NCI-H510A treated with DMSO at 0.1 percent for 48 hours (cell line): ENCODE measurements at places on chromosomes 6 and 20.

- no peak for DNase-seq
Measured at GRCh38 chr6:116291701-116292396, 12.1 kb upstream of the TSPYL1 start.

DNA sequence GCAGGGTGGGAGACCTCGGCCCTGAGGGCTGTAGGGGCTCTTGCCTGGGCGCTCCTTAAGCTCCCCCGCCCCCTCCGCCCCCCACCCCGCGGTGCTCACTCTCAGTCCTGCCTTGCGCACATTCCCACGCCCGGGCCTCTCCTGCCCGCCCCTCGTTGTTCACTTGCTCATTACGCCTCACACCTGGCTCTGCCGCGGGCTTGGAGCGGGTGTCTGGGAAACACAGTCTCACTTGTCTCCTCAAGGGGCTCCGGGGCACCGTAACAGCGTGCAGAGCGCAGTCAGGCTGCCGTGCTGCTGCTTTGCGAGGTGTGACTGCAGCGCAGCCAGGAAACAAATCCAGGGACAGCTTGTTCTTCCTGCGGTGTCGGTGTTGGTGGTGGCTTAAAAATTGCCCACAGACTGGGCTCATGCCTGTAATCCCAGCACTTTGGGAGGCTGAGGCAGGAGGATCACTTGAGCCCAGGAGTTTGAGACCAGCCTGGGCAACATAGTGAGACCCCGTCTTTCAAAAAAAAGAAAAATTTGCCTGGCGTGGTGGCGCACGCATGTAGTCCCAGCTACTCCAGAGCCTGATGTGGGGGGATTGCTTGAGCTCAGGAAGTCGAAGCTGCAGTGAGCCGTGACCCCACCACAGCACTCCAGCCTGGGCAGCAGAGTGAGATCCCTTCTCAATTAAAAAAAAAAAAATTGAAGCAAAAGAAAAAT lies 4.6 kb downstream of the NPBWR2 start:
- DNase-seq: peak; percentile 40

DNA sequence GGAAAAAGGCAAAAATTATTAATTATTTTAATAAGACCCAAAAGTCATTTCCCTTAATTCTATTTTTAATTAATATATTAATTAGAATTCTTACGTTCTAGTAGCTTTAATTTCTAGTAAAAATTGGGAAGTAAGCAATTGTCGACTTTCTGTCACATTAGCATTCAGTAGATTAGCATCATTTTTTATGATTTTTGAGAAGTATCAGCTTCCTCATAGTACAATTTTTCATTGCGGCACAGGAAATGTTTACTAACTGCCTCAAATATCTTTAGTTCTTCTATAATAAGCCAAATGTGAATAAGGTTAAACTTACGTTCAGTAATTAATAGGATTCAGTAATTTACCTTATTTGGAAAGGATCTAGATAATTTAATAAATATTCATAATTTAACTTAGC lies 687.4 kb downstream of the EPM2A start:
- DNase-seq: no peak

DNA sequence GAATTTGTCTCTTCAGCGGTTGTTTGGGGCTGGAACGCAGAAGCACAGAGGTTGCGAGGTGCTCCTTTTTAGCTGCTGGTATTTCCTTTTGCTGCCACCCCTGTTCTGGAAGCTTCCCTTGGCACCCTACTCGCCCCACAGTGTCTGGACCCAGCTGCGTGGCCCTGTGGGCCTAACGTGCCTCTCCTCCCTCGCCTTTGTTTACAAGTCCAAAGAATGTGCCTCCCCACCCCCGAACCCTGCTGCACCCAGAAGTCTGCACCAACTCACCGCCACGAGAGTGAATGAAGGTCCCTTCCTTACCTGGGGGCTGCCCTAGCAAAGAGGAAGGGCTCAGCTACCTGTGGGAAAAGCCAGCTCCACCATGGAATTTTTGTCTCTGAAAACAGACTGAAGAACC lies 139.7 kb upstream of the RPS6KA2 start:
- DNase-seq: no peak

- DNase-seq: no peak
Measured at GRCh38 chr6:114158411-114158810, 184.4 kb downstream of the HS3ST5 start.

GRCh38 chr6:84243240-84243639 lies 15.8 kb upstream of the CEP162 start:
- DNase-seq: no peak

- DNase-seq: no peak
Measured at GRCh38 chr6:63864061-63864460, 228.5 kb downstream of the PHF3 start.

DNA sequence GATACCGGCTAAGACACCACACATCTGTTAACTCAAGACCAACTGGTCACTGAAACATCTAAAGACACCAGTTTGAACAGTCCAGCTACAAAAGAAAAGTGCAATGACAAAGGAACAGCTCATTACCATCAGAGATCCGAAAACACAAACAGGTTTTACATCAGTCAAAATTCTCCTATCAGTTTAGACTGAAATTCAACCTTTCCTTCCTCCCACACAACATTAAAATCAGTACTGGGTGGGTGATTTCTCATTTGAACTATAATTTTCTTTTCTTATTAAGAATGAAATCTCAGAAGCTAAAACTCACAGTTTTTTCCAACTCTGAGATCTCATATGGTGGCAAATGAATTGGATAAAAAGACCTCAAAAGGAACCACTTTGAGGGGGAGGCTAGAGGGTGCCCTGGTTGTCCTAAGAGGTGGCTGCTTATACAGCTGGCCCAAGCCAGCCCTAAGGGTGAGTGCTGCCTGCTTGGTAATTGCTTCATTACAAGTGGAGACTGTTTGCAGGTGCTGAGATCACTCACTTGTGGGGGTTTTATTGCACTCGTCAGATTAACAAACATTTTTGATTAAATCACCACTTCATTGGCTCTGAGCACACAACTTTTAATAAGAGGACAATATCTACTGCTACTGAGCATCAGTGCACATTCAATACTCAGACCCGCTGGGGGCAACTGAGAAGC lies 4.3 kb downstream of the CCDC167 start:
- peak; percentile 75 for DNase-seq

DNA sequence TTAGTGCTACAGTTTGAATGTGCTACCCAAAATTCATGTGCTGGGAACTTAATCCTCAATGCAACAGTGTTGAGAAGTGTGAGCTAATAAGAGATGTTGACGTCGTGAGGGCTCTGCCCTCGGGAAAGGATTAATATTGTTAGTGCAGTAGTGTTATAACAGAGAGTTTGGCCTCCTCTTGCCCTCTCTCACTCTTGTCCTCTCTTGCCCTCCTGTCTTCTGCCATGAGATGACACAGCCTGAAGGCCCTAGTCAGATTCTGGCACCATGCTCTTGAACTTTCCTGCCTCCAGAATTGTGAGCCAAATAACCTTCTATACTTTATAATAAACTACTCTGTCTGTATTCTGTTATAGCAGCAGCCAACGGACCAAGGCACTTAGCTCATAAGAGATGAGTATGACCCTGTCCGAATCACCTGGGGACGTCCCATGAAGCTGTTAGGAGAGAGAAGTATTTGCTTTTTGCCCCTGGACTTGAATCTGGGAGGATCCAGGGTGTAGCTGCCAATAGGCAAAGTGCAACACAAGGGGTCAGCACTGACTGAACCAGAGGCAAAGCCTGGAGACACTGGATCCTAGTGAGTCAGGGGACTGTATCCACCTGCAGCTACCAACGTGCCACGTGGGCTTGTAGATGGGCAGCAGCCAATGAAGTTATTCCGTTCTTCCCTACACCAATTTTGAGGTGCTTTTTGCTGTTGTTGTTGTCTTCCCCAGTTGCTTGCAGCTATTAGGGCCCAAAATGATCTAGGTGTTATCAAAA lies 233.7 kb downstream of the THBS2 start:
- no peak for DNase-seq

GRCh38 chr6:36362551-36363370 lies 24.7 kb downstream of the ETV7 start:
- DNase-seq: no peak

DNA sequence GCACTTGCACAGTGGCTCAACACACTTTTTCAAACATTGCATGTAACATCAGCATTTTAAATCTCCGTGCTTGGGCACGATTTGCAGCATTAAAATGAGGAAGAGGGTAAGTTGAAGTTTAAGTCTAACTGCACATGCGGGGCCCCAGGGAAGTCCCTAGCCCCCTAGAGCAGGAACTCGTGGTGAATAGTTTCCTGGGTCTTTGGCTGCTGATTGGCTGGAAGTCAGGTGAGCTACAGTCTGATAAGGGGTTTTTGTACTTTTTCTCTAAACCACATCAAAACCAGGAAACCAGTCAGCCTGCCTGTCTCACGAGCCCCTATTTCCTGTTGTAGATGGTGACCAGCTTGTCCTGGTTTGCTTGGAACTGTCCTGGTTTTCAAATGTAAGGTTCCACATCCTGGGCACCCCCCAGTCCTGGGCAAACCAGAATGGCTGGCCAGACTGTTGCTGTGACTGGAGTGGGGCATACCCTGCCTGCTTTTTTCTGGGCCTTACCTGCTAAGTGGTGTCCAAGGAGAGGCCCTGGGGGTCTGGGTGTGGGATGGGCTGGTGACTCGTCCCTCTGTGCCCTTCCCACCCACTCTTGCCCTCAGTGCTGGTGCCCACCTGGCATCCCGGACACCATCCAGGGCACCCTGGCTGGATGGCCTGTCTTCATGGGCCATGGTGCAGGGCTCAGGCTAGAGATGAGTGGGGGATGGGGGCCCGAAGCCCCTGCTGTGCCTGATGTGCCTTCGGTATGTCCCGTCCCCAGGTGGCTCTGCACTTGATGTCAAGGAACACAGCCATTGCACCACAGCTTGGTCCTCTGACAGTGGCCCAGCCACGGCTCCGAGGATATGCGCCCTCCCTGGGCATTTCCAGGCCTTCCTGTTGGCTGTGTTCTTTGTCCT lies 31.8 kb downstream of the SUN5 start:
- DNase-seq: no peak

- no peak for DNase-seq
Measured at GRCh38 chr6:2741756-2742155, 9.0 kb downstream of the MYLK4 start.

- DNase-seq: no peak
Measured at GRCh38 chr20:31517373-31517772, 3.1 kb downstream of the HM13 start.

GRCh38 chr20:51132279-51132678 lies 109.4 kb upstream of the KCNG1 start:
- no peak for DNase-seq

GRCh38 chr20:57414867-57415592 lies 23.8 kb downstream of the RBM38 start:
- no peak for DNase-seq

- DNase-seq: peak; percentile 45
Measured at GRCh38 chr6:22954749-22955385, 385.5 kb downstream of the HDGFL1 start.

- DNase-seq: no peak
Measured at GRCh38 chr20:19652591-19653026, 105.4 kb upstream of the RIN2 start.

DNA sequence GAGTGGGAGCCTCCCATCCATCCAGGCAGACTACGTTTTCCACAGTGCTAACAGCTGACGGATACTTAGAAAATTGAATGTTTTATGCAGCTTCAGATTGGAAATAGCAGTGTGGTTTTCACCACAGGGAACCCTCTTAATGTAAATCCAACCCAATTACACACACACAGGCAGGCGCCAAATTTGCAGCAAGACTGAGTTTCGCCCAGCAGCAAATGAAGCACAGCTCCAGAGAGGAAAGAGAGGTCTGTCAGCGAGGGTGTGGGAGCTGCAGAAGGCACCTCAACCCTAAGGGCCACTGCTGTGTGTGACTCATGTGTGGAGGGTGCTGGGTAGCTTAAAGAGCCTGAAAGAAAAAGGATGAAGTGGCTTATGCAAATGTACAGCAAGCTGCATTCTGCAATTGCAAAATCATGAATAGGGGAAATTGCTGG lies 365.7 kb downstream of the MAFB start:
- DNase-seq: no peak

DNA sequence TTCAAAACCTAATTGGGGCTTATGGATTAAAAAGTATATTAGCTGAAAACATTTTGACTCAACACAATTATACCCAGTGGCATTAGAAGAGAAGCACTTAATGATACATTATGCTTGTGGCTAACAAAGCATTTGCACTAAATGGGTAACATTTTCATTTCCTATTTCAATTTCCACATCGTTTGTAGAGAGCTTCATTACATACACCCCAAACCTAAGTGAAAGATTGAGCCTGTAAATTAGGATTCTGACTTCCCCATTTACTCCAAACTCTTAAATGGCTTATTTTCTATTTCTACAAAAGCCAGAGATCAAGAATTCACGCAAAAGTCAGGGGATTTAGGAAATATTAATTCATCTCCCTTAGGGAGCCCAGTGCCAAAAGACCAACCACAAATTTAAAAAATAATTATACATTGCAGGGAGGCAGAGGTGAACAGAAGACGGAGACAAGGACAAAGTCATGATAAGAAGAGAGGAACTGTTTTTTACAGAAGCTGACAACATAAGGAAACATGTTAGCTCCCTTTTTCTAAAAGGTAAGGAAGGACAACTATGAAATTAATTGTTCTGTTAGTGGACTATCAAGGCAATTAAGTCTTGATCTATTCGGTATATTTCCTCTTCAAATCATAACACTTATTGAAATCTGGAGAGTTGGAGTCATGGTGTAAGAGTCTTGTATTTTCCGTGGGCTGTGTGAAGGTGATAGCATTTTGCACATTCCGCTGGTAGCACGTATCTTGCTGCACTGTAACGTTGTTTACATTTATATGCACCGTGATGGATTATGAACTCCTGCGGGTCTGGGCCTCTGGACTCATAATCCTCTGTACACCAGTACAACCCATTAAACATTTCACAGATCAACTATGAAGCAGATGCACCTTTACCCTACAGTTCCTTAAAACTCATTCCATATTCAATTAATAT lies 24.8 kb upstream of the EZR start:
- DNase-seq: no peak

DNA sequence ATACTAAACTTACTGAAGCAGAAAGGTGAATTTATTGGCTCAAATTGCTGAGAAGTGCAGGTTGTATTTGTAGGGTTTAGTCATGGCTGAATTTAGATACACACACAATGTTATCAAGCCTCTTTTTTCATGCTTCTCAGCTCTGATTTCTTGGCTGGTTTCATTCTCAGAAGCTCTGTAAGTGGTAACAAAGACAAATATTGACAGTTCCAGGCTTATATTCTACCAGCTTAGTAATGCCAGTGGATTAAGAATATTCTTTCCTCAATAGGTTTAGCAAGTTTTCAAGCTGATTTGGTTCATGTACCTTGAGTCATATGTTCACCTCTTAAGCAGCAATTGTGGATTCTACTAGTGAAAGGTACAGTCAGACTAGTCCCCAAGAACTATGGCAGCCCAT lies 52.1 kb upstream of the PKIB start:
- DNase-seq: no peak

- DNase-seq: no peak
Measured at GRCh38 chr20:44394452-44394701, 38.9 kb downstream of the HNF4A start.

DNA sequence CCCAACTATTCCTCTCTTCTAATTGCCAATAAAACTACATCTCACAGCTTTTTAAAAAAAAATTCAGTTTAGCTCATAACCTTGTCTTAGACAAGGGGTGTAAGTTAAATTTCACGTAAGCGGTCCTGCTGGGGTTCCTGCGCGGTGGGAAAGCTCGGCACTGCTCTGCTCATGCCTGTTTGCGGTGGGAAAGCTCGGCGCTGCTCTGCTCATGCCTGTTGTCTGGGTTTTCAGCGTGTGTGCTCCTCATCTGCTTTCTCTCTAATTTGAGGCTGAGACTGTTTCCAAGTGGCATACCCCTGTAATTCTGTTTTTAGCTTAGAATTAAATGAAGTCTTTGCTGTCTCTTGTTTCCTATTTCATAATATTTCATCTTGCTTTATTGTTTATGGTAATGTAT lies 18.6 kb downstream of the ARID1B start:
- DNase-seq: no peak

GRCh38 chr20:16069389-16070010 lies 503.7 kb downstream of the KIF16B start:
- no peak for DNase-seq
